ENCODE measurements at places on chromosomes 3 and 15.

GRCh38 chr3:105647047-105647446 is 221.8 kb downstream of the CBLB start:
- no peak for DNase-seq

DNA sequence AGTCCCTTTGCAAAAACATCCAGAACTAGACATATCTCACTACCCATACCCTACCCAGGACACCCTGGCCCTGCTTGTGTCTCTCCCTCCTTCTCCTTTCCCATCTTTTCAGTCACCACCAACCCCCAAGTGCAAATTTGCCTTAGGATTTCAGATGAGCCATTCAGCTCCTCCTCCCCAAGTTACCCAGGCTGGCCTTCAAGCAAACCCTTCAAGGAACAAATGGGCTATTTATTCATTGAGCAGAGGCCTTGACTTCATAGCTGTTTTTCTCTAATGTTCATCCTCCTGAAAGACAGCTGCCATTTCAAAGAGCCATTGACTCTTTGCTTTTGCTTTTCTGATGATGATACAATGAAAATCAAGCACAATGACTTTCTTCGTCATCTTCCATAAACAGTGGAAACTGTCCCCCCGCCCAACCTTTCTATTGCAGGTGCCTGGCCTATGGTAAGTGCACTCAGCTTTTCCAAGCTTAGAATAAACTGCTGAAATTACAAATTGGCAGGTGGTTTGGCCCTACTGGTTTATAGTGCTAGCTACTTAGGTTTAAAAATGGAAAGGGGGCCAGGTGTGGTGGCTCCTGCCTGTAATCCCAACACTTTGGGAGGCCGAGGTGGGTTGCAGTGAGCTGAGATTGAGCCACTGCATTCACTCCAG is 26.1 kb upstream of the KLHL6 start:
- no peak for DNase-seq

DNA sequence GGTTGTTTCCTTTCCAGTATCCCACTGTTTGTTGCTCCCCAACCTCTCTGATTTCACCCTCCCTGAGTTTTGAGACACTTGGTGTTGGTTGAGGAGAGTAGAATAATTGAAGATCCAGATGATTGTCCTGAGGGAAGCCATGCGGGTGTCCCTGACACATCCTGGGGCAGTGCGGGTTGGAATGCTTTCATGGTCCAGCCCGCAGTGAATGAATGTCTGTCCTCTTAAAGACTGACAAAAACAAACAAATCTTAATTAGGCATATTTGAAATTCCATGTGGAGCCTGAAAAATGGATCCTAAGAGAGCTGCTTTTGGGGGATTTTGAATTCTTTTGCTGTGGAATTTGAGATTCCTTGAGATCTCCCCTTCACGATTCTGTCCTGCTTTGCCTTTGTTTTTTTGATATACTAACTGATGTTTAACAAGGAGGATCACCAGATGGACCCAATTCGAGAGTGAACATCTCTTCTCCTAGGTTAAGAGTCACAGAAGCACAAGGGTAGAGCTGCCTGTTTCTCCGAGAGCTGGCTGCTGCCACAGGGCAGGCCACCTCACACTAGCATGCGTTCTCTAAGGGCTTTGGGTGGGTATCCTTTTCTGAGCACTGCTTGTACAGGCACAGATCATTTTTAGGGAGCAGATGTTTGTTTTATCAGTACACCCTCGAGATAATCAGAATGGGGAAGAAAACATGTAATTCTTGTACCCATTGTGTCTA is 47.4 kb downstream of the GPR171 start:
- no peak for DNase-seq

GRCh38 chr3:104437891-104438290 is 928.8 kb upstream of the ALCAM start:
- DNase-seq: no peak

GRCh38 chr3:133899311-133899710 is 3.6 kb upstream of the RAB6B start:
- no peak for DNase-seq
